ENCODE measurements at places on chromosomes 7 and 10.
A peak's percentile ranks its signal among the peaks of the same experiment; 100 is the strongest.

DNA sequence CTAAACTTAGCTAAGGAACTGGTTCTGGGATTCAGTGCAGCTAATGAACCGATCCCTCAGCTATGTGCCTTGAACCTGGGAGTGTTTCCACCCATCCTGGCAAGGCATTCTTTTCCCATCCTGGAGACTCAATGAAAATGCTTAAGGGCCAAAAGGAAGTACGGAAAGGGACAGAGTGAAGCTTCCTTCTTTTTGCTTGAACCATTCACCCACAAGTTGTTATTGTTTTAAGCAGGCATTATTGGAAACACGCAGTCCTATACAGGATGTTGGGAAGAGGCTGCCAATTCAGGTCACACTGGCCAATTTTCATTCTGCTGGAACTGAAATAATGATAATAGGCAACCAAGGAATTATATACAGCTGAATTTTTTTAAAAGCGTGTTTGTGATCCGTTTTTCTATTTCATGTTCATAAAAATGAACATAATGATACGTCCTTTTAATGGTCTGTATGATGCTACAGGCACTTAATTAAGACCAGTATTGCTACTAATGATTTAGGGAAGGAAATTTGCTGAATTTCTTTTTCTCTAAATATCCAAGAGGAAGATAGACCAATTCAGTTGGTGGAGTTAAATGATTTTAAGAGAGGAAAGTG is 57.8 kb upstream of the FZD1 start:
- no peak for DNase-seq

DNA sequence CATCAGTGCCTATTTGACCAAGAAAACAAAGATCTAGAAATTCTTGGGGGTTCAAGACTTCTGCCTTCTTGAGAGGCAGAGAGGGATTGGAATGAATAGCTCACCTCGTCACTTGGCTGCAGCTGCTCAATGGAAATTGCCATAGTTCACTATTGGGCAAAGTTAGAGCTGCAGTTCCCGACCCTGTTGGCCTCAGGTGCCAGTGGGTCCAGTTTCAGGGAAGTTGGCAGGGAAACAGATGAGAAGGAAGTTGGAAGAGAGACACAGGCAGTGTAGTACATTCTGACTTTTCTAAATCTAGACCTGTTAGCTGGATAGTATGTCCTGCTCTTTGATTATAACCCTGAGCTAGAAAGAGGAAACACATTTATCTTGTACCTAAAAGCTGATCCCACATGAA is 19.1 kb downstream of the A1CF start:
- no peak for DNase-seq

- no peak for DNase-seq
These were observed 71.9 kb upstream of the TOMM7 start for GRCh38 chr7:22894546-22894945.

DNA sequence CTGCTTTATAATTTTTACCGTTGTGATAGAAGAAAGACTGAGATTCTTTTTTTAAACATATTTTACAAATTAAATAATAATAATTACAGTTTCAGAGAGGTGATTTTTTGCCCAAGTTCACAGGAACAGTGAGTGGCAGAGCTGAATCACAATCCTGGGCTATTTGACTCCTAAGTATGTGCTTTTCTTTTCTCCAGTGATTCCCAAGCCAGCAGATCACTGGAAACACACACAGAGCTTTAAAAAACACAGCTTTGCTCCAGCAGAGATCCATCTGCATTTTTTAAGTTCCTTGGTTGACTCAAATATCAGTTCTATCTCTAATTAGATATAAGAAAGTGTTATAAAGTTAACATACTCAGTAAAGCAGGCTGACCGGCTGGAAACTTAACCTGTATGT is 69.0 kb downstream of the AHR start:
- no peak for DNase-seq

DNA sequence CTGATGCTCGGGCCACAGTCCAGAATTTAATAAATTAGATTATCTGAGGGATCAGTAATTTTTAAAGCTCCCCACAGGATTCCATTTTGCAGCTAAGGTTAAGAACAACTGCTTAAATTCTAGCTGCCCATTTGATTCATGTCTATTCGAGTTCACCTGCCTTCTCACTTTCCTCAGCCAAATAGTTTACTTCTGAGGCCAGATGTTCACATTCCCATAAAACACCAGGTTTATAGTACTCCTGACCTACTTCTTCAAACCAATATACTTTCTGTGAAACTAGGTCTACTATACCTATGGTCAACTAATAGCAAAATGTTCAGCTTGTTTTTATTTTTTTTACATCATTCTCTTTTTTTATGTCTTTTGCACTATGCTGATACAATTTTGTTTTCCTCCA is 86.3 kb downstream of the GPR158 start:
- DNase-seq, result no peak

- DNase-seq, result no peak
These were observed 224.1 kb downstream of the ADARB2 start for GRCh38 chr10:1513221-1513620.

GRCh38 chr10:32375631-32376030 is 28.7 kb upstream of the EPC1 start:
- no peak for DNase-seq

- DNase-seq, result no peak
These were observed 86.6 kb downstream of the NOC3L start for GRCh38 chr10:94276140-94276539.

- no peak for DNase-seq
These were observed 85.1 kb downstream of the SUGCT start for GRCh38 chr7:40219917-40220316.

- no peak for DNase-seq
These were observed 29.4 kb downstream of the WDFY4 start for GRCh38 chr10:48714088-48714487.

GRCh38 chr10:99930731-99931550 is 78.8 kb downstream of the DNMBP start:
- no peak for DNase-seq

- DNase-seq, result no peak
These were observed 64.8 kb downstream of the AKR1B1 start for GRCh38 chr7:134394056-134394455.

DNA sequence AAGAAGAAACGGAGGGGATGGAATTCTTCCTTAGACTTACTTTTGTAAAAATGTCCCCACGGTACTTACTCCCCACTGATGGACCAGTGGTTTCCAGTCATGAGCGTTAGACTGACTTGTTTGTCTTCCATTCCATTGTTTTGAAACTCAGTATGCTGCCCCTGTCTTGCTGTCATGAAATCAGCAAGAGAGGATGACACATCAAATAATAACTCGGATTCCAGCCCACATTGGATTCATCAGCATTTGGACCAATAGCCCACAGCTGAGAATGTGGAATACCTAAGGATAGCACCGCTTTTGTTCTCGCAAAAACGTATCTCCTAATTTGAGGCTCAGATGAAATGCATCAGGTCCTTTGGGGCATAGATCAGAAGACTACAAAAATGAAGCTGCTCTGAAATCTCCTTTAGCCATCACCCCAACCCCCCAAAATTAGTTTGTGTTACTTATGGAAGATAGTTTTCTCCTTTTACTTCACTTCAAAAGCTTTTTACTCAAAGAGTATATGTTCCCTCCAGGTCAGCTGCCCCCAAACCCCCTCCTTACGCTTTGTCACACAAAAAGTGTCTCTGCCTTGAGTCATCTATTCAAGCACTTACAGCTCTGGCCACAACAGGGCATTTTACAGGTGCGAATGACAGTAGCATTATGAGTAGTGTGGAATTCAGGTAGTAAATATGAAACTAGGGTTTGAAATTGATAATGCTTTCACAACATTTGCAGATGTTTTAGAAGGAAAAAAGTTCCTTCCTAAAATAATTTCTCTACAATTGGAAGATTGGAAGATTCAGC is 158.7 kb upstream of the LANCL2 start:
- no peak for DNase-seq

DNA sequence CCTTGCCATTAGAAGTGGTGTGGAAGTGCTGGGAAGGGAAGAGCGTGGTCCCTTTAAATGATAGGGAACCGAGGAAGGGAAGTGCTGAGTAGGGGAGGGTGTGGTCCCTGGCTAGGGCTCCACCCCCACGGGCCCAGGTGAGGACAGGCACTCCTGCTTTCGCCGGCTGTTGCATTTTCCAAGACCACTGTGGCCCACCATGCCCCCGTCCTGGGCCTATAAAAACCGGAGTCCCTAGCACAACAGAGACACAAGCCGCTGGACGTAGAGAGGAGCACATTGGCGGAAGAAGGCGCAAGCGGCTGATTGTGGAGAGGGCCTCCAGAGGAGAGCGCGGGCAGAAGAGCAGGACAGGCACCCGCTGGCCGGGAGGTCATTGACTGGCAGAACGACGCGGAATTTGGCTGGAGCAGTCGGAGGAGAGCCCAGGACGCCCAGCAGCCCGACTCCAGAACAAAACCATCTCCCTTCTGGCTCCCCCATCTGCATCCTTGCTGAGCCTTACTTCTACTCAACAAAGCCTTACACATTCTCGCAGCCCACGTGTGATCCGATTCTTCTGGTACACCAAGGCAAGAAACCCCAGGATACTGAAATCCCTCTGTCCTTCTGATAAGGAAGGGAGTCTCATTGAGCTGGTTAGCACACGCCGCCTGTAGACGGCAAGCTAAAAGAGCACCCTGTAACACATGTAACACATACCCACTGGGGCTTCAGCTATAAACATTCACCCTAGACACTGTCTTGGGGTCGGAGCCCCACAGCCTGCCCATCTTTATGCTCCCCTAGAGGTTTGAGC is 146.2 kb upstream of the LYZL1 start:
- DNase-seq, result no peak

DNA sequence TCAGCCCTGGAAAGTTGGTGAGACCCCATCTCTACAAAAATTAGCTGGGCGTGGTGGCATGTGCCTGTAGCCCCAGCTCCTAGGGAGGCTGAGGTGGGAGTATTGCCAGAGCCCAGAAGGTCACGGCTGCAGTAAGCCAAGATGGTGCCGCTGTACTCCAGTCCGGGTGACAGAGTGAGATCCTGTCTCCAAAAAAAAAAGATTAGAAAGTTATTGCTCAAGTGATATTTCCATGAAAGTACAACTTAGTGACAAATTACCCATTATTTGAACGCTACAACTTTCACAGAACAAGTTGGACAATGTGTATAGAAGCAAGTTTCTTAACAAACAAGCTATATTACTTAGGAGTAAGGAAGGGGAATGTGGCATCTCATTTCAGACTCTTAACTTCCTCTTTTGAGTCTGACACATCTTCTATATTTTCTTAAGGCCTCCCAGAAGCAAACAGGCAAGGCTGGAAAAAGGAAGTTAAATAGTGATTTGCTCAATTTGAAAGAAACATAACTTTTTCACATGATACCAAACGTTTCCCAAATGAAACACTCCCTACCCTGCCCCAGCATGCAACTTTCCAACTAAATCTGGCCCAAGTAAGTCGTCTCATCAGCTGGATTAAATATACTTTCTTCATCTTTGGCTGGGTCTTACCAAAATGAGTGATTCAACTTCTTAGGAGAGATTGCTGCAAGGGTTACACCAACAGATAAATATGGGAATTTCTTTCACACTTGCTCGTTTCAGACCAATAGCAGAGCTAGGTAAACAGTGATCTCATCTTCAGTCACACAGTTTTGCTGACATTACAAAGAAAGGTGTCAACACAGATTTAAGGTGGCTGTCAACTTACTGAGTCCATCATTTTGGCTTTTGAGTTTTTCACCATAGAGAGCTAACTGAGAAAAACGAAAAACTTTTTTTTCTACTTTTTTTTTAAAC is 66.3 kb upstream of the KLF6 start:
- no peak for DNase-seq

- no peak for DNase-seq
These were observed 69.0 kb downstream of the CREB5 start for GRCh38 chr7:28481091-28481926.

- no peak for DNase-seq
These were observed 70.2 kb downstream of the PRTFDC1 start for GRCh38 chr10:24882047-24882698.

- no peak for DNase-seq
These were observed 476.4 kb downstream of the PTPRN2 start for GRCh38 chr7:158111049-158111751.

DNA sequence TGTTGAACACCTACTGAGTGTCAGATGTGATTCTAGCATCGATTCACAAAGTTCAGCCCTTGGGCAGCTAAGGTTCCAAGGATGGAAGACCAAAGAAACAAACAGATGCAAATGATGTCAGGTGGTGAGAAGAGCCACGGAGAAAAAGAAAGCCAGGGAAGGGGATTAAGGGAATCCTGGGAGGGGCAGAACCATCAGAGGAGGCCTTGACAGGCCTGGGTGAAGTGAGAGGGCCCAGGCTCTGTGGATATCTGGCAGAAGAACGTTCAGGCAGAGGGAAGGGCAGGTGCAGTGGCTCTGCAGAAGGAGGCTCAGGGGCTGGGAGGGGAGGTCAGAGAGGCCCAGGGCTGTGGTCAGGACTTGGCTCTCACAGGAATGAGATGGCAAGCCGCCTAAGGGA is 90.4 kb downstream of the C10orf105 start:
- no peak for DNase-seq

- DNase-seq, result no peak
These were observed 340.0 kb upstream of the MEOX2 start for GRCh38 chr7:16026253-16027020.

- no peak for DNase-seq
These were observed 16.1 kb upstream of the JMJD1C start for GRCh38 chr10:63481815-63482421.

- DNase-seq, result no peak
These were observed 269.7 kb upstream of the TPK1 start for GRCh38 chr7:145105561-145105960.

- DNase-seq, result peak; percentile 12
These were observed 528.9 kb downstream of the MAGI2 start for GRCh38 chr7:78924581-78924980.

DNA sequence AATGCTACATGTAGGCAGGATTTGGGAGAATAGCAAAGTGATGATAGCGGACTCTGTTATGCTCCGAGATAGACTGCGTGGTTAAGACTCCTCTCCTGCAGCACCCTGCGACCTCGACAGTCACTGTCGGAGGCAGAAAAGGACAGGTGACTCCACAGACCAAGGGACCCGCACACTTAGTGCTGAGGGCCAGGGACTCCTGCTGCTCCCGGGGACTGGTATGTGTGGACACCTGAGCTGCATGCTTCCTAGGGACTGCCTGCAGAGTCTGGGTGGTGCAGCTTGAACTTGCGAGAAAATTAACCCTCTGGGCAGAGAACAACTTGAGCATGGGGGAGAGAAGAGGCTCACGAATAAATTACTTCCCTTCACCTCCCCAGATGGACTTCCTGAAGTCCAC is 407.1 kb upstream of the PFKP start:
- DNase-seq, result no peak

GRCh38 chr10:110511734-110512449 is 14.2 kb downstream of the DUSP5 start:
- no peak for DNase-seq

- no peak for DNase-seq
These were observed 303.3 kb downstream of the GPR37 start for GRCh38 chr7:124462249-124462648.

DNA sequence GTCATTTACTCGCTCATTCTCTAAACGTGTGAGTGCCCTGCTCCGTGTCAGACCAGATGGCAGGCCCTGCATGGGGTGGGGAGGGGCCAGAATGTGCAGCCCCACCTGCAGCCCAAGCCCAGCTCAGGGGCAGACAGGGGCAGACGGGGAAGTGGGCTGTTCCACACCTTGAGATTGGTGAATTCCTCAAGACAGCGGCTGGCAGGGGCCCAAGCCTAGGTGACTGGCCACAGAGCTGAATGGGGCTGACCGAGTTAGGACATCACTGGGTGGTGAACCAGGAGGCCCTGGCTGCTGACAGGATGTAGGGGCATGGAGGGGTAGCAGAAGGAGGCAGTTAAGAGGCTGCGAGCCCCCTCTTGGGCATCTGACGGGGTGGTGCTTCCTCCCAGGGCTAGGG is 79.1 kb downstream of the MGMT start:
- no peak for DNase-seq

All from HEK293T (cell line).